ENCODE measurements at places on chromosomes 6 and 20. TPM values are rescaled to one million over a fixed set of nuclear protein-coding genes. Genes with fewer than 3 reads are reported as not detected.

MAP3K7 gene
- total RNA-seq, result 30.0 TPM

BTN1A1 gene
- total RNA-seq, result not detected

SLC35F1 gene
- not detected for total RNA-seq

SPATA25 gene
- total RNA-seq, result 1.0 TPM

MYBL2 gene
- 8.7 TPM for total RNA-seq

OVOL2 gene
- not detected for total RNA-seq

PPIL4 gene
- total RNA-seq, result 42.0 TPM

NKX2-2 gene
- not detected for total RNA-seq

DNAAF9 gene
- total RNA-seq, result 19.2 TPM

DLK2 gene
- total RNA-seq, result 0.60 TPM

DSP gene
- 95.4 TPM for total RNA-seq

FKBP1C gene
- 4.4 TPM for total RNA-seq

RTEL1 gene
- 13.4 TPM for total RNA-seq

MC3R gene
- total RNA-seq, result not detected

GPSM3 gene
- total RNA-seq, result 3.1 TPM

NTSR1 gene
- total RNA-seq, result 0.05 TPM

HDGFL1 gene
- total RNA-seq, result not detected

TPX2 gene
- total RNA-seq, result 16.5 TPM

ACSS2 gene
- total RNA-seq, result 72.3 TPM

BPI gene
- not detected for total RNA-seq

MTRF1L gene
- total RNA-seq, result 24.8 TPM

GHRH gene
- not detected for total RNA-seq

WFDC10B gene
- not detected for total RNA-seq

CFAP61 gene
- total RNA-seq, result not detected

TRIM31 gene
- not detected for total RNA-seq

EDEM2 gene
- total RNA-seq, result 82.9 TPM

MYLK4 gene
- total RNA-seq, result 0.51 TPM

COL11A2 gene
- total RNA-seq, result 0.28 TPM

DYNLT2 gene
- 0.74 TPM for total RNA-seq

LRP11 gene
- total RNA-seq, result 37.6 TPM

TRIM10 gene
- total RNA-seq, result not detected

FAM217A gene
- not detected for total RNA-seq

HRH3 gene
- total RNA-seq, result not detected

SCUBE3 gene
- total RNA-seq, result 0.85 TPM

DDO gene
- total RNA-seq, result 2.0 TPM

HLA-E gene
- 717 TPM for total RNA-seq

CEBPB gene
- total RNA-seq, result 18.4 TPM

AIF1 gene
- total RNA-seq, result not detected

ABHD16A gene
- 60.7 TPM for total RNA-seq

BPIFA1 gene
- total RNA-seq, result not detected

ZBP1 gene
- total RNA-seq, result not detected

FHL5 gene
- total RNA-seq, result not detected

SLA2 gene
- total RNA-seq, result not detected

PNLDC1 gene
- total RNA-seq, result 0.51 TPM

VPS16 gene
- 51.6 TPM for total RNA-seq

OSTM1 gene
- total RNA-seq, result 31.1 TPM

RIPOR2 gene
- not detected for total RNA-seq

WTAP gene
- total RNA-seq, result 96.4 TPM

SMLR1 gene
- not detected for total RNA-seq

KCNQ2 gene
- total RNA-seq, result not detected

TGM6 gene
- total RNA-seq, result not detected

PAK5 gene
- total RNA-seq, result not detected

PRDM1 gene
- total RNA-seq, result 9.5 TPM

SLC22A2 gene
- not detected for total RNA-seq

Measured in dermis blood vessel endothelial cell (primary cell).